ENCODE measurements at places on chromosomes 1 and 21.

GRCh38 chr1:167512046-167512654 lies 6.2 kb downstream of the CD247 start:
- DNase-seq = no peak

DNA sequence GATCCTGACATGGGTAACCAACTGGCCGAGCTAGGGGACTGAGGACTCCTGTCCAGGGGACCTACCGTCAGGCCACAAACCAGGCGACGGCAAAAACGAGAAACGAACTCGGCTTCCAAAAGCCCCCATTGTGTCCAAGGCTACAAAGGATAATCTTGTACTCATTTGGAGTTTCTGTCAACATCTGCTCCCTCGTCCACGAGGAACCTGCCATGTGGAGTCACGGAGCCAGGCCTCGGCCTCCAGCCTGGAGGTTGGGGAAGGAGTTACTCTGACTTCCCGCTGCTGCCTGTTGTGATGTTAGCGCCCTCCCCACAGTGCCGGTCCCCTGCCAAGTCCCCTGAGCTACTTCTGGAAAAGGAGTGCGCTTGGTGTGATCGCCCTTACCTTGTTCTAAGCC lies 7.3 kb downstream of the KRTAP10-1 start:
- DNase-seq = peak; percentile 9

GRCh38 chr1:54571803-54572541 lies 23.9 kb downstream of the ACOT11 start:
- DNase-seq = peak; percentile 50

DNA sequence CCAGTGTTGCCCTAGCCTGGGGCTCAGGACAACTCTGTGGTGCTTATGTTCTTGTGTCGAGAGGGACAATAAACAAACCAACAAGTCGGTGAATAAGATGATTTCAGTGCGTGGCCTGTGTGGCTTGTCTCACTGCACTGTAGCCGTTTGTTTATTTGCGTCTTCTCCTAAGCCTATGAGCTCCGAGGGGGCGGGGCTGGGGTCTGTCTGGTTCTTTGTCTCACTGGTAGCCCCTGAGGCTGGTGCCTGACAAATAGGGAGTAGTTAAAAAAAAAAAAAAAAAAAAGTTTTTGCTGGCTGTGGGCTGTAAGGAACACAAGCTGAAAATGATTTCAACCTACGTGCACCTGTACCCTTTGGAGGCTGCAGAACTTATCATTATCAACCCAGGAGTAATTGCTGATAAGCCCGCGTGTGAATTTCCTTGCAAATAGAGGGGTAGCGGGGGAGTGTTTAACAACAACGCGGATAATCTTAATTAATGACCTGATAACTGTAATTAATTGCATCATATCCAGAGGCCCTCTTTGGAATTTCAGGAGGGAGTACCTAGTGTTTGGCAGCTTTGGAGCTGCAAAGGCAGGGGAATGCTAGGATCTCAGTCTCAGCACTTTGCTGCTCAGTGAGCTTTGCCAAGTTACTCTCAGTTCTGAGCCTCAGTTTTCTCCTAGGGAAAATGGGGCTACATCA lies 925 bp upstream of the ARHGEF10L start:
- DNase-seq = peak; percentile 86

GRCh38 chr1:59408608-59409240 lies 111.8 kb downstream of the FGGY start:
- no peak for DNase-seq

GRCh38 chr1:248834343-248834940 lies 3.6 kb upstream of the ZNF672 start:
- DNase-seq = no peak

DNA sequence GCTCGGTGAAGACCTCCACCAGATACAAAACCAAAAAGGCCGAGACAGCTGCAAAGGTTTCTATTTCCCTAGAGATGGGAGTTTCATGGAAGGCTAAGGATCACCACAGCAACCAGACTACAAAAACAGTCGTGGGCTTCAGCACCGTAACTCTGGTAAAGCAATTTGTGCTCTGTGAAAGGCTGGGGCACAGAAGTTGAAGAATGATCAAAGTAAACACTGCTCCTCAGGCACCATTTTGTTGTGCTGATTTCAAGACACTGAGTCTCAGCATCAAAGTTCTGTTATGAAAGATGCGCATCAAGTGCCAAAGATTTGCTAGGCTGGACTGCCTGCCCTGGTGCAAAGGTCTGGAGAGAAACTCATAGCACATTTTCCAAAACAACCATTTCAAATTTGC lies 116.2 kb downstream of the TGFBR3 start:
- DNase-seq = no peak

- no peak for DNase-seq
These were observed 17.7 kb downstream of the PLEKHM2 start for GRCh38 chr1:15701784-15702183.

- no peak for DNase-seq
These were observed 11.3 kb downstream of the ADARB1 start for GRCh38 chr21:45085700-45086099.

DNA sequence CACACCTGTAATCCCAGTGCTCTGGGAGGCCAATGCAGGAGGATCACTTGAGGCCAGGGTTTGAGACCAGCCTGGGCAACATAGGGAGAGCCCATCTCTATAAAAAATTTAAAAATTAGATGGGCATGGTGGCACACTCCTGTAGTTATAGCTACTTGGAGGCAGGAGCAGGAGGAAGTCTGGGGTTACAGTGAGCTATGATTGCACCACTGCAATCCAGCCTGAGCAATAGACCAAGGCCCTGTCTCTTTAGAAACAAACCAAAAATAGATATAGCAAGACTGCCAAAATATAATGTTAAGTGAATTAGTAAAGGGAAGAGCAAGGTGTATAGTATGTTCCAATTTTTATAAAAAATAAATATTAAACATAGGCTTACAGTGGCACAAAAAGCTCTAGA lies 28.8 kb downstream of the PLEKHO1 start:
- DNase-seq = no peak

DNA sequence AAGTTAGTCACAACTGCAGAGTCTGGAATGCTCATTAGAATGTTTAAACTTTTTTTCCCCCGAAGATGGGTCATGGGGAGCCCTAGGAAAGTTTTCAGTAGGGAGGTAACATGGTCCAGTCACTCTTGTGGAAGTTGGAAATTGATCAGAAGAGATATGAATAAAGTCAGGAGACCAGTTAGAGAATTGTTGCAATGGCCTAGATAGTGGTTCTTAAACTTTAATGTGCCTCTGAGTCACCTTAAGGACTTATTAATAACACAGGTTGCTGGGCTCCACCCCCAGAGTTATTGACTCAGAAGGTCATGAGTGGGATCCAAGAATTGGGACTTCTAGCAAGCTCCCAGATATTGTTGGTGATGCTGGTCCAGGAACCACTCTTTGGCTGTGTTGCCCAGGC lies 3.2 kb upstream of the TFAP2E start:
- DNase-seq = no peak

DNA sequence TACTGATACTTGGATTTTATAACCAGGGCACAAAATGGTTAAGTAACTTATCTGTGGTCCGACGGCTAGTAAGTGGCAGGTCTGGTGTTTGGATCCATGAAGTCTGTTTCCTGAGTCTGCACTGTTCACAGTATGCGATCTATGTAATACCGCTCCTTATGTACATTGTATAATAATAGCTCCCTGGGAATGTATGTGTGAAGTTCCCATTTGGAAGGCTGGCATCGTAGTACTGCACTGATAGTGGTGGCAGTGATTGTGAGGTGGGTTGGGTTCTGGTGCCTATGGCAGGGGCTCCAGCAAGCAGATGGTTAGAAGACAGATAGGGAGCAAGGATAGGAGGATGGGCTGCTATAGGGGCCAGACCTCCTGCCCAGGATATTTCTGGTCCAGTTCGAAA lies 25.3 kb downstream of the ITSN1 start:
- DNase-seq = no peak

- DNase-seq = no peak
These were observed 220.0 kb downstream of the RERE start for GRCh38 chr1:8597455-8597854.

DNA sequence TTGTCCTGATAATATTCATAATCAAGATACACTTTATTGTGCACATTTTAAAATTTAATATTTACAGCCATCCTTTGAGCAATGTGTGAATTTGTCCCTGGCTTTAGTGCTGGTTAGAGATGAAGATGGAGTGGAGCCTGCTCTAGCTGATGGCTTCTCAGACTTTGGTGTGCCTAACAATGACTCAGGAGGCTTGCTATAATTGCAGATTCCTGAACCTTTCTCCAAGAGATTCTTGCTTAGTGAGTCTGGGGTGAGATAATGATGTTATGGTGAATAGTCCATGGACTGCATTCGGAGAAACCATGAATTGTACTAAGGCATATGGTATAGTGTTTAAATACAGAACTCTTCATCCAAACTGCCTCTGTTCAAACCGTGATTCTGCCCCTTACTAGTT lies 307.1 kb downstream of the PAPPA2 start:
- DNase-seq = no peak

- no peak for DNase-seq
These were observed 106.5 kb upstream of the SLC45A1 start for GRCh38 chr1:8211251-8211882.

DNA sequence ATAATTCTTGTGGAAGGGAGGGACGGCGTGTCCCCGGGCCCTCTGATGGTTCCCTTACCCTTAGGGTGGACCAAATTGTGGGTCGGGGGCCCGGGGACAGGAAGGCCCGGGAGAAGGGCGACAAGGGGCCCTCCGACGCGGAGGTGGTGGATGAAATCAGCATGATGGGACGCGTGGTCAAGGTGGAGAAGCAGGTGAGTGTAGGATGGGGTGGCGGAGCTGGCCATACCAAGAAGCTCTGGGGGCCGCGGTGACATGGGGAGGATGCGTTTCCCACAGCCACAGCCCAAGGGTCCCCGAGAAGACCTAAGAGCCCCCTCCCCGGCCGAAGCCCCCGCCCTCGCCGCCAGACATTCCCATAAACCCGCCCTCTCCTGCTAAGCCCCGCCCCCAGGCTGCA lies 24.6 kb downstream of the CITED4 start:
- DNase-seq = no peak

DNA sequence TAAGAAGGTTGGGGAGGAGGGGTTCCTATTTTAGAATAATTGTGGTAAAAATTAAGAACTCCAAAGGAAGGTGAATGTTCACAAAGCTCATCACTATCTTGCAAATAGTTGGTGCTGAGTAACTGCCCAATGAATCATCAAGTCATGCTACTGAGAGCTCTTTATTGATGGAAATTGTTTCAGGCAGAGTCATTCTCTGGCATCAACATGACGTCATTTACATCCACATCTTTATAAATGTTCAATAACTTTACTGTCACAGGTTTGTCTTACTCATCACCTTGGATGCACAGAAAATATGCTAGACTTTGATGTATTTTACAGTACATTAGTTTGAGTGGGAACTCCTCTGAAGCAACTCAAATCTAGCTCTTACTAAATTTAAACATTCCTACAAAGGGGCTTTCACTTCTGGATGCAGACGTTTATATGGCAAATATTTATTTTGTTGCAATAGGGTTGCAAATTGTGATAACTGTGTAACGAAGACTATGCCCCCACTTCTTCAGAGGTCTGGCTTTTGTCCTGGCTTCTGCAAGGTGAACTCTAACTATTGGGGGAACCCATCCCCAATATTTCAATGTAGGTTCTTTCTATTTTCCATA lies 273.7 kb upstream of the AJAP1 start:
- DNase-seq = no peak

GRCh38 chr1:212769459-212770167 lies 22.0 kb downstream of the NSL1 start:
- no peak for DNase-seq

DNA sequence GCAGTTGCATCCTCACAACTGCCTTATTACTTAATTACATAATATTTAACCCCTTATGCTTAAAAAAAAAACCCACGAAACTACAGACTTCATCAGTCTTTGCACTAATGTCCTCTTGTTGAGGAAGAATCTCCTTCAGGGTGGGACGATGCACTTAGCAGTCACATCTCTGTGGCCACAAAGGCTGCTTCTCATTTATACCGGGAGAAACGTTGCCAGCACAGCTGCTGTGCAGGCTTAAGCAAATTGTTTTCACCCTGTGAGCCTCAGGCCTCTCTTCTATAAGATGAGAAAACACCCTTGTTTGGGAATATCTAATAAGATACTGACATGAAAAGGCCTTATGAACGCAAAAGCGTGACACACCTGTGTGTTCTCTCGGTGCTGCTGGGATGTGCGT lies 2.9 kb upstream of the OBSCN start:
- no peak for DNase-seq

Data from WTC11 (cell line).